Stimulated activated CD8-positive, alpha-beta memory T cell treated with anti-CD3 and anti-CD28 coated beads, Interleukin-4, amount 100 ng/mL, for 24 hours (primary cell): ENCODE measurements at places on chromosomes 4 and X.
A peak's percentile ranks its signal among the peaks of the same experiment; 100 is the strongest.

- DNase-seq = no peak
Measured at GRCh38 chrX:87679849-87680248, 162.2 kb downstream of the KLHL4 start.

DNA sequence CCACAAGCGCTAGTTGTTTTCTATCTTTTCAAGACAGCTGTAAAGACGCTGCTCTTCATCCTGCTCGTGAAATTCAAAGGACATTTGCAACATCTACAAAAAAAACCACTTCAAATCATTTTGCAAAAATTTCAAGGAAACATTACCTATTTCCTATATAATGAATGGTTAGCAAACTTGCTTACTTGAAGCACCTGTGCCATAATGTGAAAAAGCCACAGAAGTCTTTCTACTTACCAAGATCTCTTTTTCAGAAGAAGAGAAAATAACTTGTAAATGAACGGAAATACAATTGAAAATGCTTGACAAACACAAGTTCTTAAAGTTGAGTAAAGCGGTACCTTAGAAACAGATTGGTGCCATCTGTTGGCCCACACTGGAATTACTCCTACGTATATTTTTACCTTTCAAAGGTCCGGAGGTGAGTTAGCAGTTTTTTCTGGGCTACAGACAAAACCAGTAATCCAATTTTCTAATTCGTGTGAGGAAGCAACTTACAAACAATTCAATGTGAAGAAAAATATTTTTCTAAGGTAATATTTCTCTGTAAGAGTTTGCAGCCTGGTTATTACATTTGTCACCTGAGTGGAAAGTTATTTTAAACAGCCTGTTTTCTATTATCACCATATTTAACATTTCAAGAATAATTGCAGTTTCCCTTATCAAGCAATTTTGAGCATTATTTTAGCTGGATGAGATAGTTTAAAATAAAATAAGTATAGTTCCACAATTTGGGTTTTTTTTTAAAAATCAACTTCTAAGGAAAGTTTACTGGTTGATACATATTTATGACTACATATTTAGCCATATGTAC, at the start of gene TLR6:
Gene TLR6, minus strand, starts transcription at position 294 of the 814 bp plus-strand sequence. CDS start 27,344 bp downstream, outside the sequence.
- peak; percentile 32 for DNase-seq

GRCh38 chr4:15568821-15569220, 86.3 kb downstream of the FBXL5 start:
- no peak for DNase-seq

DNA sequence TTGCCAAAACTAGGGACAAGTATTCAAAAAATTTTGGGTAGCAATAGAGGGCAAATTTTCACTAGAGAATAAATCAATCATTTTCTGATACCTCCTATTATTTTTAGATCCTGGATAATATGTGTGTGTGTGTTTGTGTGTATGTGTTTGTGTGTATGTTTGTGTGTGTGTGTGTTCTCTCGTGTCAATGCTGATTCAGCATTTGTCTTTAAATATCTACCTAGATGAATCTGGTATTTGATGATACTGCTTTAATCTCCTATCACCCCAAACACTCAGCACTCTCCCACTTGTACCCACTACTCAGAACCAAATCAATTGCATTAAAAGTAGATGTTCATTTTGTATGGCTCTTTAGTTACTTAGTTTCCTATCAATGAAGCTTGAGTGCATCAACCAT, 101.3 kb upstream of the NPFFR2 start:
- no peak for DNase-seq

- DNase-seq = peak; percentile 96
Measured at GRCh38 chr4:82900411-82901182, at the start of gene THAP9. Gene THAP9 (plus strand): TSS chr4:82900735. CDS start chr4:82900803, 68 bp downstream.
